ENCODE measurements at places on chromosomes 1 and 21.

GRCh38 chr21:25360593-25360992 is 246.7 kb downstream of the MRPL39 start:
- DNase-seq: no peak

DNA sequence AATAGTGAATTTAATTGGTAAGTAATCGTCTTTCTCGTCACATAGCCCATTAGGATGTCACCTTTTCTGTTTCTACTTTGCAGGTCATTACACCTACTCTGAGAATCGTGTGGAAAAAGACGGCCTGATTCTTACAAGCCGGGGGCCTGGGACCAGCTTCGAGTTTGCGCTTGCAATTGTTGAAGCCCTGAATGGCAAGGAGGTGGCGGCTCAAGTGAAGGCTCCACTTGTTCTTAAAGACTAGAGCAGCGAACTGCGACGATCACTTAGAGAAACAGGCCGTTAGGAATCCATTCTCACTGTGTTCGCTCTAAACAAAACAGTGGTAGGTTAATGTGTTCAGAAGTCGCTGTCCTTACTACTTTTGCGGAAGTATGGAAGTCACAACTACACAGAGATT is 23.3 kb downstream of the PARK7 start:
- no peak for DNase-seq

- no peak for DNase-seq
Observed at GRCh38 chr1:53075206-53075605, 13.2 kb downstream of the PODN start.

GRCh38 chr1:31576201-31576669 is at the start of gene TINAGL1:
TSS of gene TINAGL1 (plus strand) at chr1:31576515. CDS start at chr1:31577149, 634 bp downstream.
- DNase-seq: no peak

DNA sequence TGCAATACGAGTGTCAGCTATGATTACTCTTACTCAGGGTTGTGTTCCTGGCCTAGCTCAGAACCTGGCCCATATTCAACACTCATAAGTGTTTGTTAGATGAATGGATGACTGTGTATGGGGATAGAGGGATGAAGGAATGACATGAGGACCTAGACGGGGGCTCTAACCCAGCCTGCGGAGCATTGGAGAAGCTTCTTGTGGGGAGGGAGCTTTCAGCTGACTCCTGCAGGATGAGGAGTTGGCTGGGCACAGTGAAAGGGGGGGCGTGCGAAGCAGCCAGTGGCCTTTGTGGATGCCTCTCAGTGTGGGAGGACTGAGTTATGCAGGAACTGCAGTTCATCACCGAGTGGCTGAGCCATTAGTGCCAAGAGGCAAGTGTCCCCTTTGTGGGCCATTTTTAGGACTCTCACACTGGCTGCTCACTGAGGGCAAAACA is 1.2 kb upstream of the EXTL1 start:
- no peak for DNase-seq

- DNase-seq: no peak
Observed at GRCh38 chr1:231918239-231919015, 291.8 kb downstream of the DISC1 start.

DNA sequence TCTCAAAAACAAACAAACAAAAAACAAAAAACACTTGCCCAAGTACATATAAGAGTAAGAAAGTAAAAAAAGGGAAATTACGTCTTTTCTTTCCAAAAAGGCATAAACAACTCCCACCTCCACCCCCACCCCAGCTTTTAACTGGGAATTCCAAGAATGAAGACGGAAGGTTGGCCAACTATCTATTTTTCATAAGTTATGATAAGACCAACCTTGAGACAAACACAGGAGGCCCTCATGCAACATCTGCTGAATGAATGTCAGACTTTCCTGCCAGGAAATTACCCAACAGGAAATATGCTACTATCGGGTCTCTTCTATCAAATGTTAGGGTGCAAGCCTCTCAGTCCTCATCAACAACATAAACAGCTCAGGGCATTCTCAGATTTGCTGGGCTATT is 1.9 kb downstream of the BSDC1 start:
- DNase-seq: no peak
